CD8-positive, alpha-beta memory T cell (primary cell): ENCODE measurements at places on chromosomes 16 and 17. TPM values are rescaled to one million over a fixed set of nuclear protein-coding genes. Genes with fewer than 3 reads are reported as not detected.

ASPA gene
- total RNA-seq: not detected

MAF gene
- 36.7 TPM for total RNA-seq

GPR139 gene
- not detected for total RNA-seq

MMP2 gene
- not detected for total RNA-seq

ZNF469 gene
- total RNA-seq: 1.5 TPM

DNA sequence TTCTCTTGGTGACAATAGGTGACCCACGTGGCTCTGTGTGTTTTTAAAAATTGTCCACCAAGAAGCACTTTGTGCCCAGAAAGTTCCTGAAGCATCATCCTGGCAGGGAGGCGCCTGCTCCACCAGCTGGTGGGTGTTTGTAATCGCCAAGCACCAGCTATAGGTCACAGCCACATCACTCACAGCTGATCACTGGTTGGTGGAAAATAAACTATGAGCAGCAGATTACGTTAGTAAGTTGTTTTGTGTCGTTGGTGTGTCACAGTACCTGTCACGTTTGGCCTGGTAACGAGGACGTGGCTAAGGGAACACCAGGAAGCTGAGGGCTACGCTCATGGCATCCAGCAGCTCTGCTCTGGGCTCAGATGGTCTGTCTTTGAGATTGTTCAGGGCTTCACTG, 10.1 kb downstream of the MRM3 start:
- H3K27me3 ChIP-seq: no peaks in the 10 kb centered on the region
- H3K36me3 ChIP-seq: peaks cover 35% of the 10 kb centered on the region
- H3K4me3 ChIP-seq: no peak overlapping the region

DNA sequence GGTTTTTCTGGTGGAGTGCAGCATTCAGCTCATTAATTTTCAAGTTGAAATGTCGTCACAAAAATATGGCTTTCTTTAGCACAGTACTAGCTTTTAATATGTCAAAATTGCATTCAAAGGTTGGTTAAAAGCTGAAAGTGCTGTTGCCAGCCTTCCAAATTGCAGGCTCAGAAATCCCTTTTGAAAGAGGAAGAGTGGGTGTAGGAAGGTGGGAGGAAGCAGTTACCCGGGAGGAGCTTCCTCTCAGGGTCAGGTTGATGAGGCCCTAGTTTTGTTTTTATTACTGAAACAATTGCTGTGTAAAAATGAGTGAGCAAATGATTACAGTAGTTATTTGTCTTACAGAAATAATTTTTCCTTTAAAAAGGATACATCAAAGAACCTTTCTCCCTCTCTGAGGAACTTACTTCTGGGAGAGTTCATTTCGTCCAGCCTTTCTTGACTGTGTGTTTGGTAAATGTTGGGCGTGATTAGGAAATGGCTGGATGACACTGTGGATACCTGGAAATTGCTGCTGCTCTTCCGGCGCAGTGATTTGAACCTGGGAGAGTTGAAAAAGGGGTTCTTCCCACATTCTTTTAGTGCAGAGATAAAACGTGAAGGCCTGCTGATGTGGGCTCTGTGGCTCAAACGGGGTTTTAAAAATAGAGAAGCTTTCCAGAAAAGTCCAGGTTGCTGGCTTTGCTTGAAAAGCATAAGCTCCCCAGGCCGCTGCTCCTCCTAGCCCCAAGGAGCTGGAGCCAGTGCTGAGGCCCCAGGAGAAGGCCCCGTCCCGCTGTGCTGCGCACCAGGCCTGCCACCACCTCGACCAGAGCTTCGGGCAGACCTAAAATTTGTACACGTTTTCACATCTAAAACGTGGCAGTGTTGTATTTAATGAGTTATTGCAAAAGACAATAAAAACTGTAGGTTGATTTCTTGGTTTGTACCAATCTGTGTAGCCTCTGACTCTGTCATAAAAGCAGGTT, 41.7 kb downstream of the SEC14L1 start:
- peaks cover 43% of the 10 kb centered on the region for H3K4me1 ChIP-seq
- H3K4me3 ChIP-seq: no peak overlapping the region
- H3K36me3 ChIP-seq: no peaks in the 10 kb centered on the region

- H3K4me1 ChIP-seq: peaks cover under 1% of the 10 kb centered on the region
- no peaks in the 10 kb centered on the region for H3K27me3 ChIP-seq
- no peak overlapping the region for H3K4me3 ChIP-seq
- no peaks in the 10 kb centered on the region for H3K36me3 ChIP-seq
- H3K27ac ChIP-seq: no peak overlapping the region
Observed at GRCh38 chr17:75277664-75278071, 6.6 kb upstream of the MIF4GD start.

GRCh38 chr17:32504166-32504990, 17.6 kb downstream of the CDK5R1 start:
- peak overlapping the region; percentile 51 for H3K27ac ChIP-seq
- no peaks in the 10 kb centered on the region for H3K27me3 ChIP-seq
- no peaks in the 10 kb centered on the region for H3K36me3 ChIP-seq

- H3K27me3 ChIP-seq: no peaks in the 10 kb centered on the region
- H3K4me3 ChIP-seq: peak within 1 kb of the TSS; percentile 91
- peak within 1 kb of the TSS; percentile 87 for H3K27ac ChIP-seq
- peak; percentile 82 for DNase-seq
Observed at GRCh38 chr17:28743243-28744103, at the start of gene TRAF4. TRAF4 (plus strand) TSS chr17:28744011; CDS start chr17:28744113, 102 bp downstream.

- H3K36me3 ChIP-seq: peaks cover 42% of the 10 kb centered on the region
- H3K4me1 ChIP-seq: peaks cover 7% of the 10 kb centered on the region
- H3K27ac ChIP-seq: no peak overlapping the region
- no peak overlapping the region for H3K4me3 ChIP-seq
Observed at GRCh38 chr17:8913091-8913490, 45.6 kb upstream of the PIK3R6 start.

DNA sequence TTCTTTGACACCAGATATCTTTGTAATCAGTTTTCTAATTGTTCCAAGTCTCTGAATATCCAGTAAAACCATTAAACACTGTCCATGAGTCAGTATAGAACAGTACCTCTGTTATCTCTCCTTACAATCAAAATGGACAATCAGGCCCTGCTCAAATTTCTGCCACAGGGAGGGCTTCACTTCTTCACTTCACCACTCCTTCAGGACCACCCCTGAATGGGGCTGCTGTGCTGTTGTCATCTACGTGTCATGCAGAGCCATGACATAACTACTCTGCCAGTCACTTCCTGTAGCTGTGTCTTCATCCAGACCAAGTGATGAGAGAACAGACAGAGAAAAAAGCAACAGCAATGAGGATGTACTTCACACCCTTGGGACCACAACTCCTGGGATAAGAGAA, 116.9 kb downstream of the TANC2 start:
- H3K4me3 ChIP-seq: no peak overlapping the region
- H3K36me3 ChIP-seq: no peaks in the 10 kb centered on the region
- DNase-seq: no peak

GRCh38 chr16:8855051-8855786, 13.6 kb downstream of the CARHSP1 start:
- no peaks in the 10 kb centered on the region for H3K36me3 ChIP-seq
- H3K4me1 ChIP-seq: no peaks in the 10 kb centered on the region
- H3K4me3 ChIP-seq: no peak overlapping the region
- H3K27ac ChIP-seq: no peak overlapping the region
- DNase-seq: no peak

GRCh38 chr17:66803474-66803951, 31.4 kb upstream of the CACNG5 start:
- peaks cover 7% of the 10 kb centered on the region for H3K4me1 ChIP-seq
- no peak overlapping the region for H3K4me3 ChIP-seq
- DNase-seq: no peak
- no peaks in the 10 kb centered on the region for H3K36me3 ChIP-seq
- H3K27me3 ChIP-seq: no peaks in the 10 kb centered on the region

GRCh38 chr16:89613231-89613953, at the start of gene DPEP1:
DPEP1 (plus strand) TSS chr16:89613642; CDS start chr16:89630411, 16,769 bp downstream.
- H3K36me3 ChIP-seq: no peaks in the 10 kb centered on the region
- no peaks in the 10 kb centered on the region for H3K27me3 ChIP-seq
- H3K4me3 ChIP-seq: no peak within 1 kb of the TSS
- peaks cover 7% of the 10 kb centered on the region for H3K4me1 ChIP-seq
- DNase-seq: no peak

GRCh38 chr17:46738544-46738943, 79.9 kb downstream of the WNT3 start:
- H3K36me3 ChIP-seq: peaks cover 3% of the 10 kb centered on the region
- no peak overlapping the region for H3K27ac ChIP-seq
- H3K4me1 ChIP-seq: no peaks in the 10 kb centered on the region
- H3K27me3 ChIP-seq: no peaks in the 10 kb centered on the region

GRCh38 chr16:56332464-56333079, 92.8 kb downstream of the AMFR start:
- H3K27ac ChIP-seq: no peak overlapping the region
- no peak overlapping the region for H3K4me3 ChIP-seq
- H3K27me3 ChIP-seq: no peaks in the 10 kb centered on the region
- no peaks in the 10 kb centered on the region for H3K4me1 ChIP-seq
